ENCODE measurements at places on chromosomes 1 and 21.

DNA sequence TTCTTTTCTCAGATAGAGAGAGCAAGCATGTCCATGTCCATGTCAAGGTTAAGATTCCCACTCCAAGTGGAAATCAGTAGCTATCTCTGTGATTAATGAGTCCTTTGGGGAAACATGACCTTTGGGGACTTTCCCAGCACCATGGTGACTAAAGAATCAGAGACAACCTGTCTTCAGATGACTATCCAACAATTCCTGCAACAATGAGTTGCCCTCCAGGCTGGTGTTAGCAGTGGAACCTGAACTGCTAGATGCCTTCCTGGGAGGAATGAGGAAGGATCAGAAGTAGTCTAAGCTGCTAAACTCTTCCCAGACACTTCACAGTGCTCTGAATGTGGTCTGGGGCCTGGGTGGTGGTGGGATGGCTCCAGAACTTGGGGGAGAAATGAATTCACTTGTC is 6.5 kb downstream of the S100A9 start:
- DNase-seq = no peak

DNA sequence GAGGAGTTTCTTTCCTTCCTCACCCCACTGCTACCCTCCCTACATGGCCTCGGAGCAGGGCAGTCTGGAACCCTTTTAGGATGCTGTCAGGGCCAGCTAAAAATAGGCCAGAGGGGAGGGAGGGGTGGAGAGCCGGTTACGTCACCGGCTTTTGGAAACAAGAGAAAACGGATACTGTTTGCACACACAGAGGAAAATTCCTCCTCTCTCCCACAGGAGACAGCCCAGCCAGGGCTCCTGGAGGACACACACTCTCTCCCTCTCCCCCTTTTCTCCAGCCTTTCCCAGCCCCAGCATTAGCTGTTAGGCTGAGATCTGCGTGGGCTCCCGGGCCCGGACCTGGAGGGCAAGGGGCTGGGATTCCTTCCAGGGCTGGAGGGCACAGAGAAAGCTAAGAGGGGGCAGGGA is 20.0 kb upstream of the ALDH4A1 start:
- peak; percentile 89 for DNase-seq

- DNase-seq = no peak
These were observed 57.6 kb downstream of the RUNX1 start for GRCh38 chr21:34991366-34991957.

- no peak for DNase-seq
These were observed 199.8 kb downstream of the USH2A start for GRCh38 chr1:216223486-216223885.

- DNase-seq = no peak
These were observed 158.0 kb upstream of the CD34 start for GRCh38 chr1:208068908-208069307.

GRCh38 chr1:14519976-14520375 is 78.5 kb upstream of the KAZN start:
- peak; percentile 58 for DNase-seq

DNA sequence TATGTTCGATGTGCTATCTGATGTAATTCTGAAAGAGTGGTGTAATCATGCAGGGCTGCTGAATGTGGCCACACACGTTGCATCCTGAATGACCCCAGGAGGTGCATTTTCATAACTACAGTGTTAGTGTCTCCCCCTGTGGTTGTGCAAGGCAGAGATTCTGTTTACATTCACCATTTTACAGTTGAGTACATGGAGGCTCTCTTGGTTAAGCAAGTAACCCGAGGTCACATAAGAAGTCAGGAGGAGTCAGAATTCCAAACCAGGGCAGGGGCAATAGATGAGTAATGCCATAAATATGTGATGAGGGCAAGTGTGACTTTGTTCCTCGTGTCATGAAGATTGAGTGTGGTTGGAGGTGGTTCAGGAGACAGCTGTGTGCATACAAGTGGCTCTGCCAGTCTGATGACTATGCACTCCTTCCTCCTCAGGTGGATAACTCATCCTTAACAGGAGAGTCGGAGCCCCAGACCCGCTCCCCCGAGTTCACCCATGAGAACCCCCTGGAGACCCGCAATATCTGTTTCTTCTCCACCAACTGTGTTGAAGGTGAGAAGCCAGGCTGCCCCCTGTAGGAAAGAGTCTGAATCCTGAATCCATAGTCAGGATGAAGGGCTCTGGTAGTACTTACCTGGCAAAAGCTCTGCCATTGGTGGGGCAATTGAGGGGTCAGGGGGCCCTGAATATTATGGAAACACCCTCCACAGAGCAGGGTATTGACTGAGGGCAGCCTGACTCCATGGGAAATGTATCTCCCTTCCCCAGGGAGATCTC is 9.3 kb downstream of the ATP1A2 start:
- peak; percentile 98 for DNase-seq

- no peak for DNase-seq
These were observed 52.8 kb downstream of the FHAD1 start for GRCh38 chr1:15299806-15300205.

All from M059J (cell line).